ENCODE measurements at places on chromosomes 12 and 14.

DNA sequence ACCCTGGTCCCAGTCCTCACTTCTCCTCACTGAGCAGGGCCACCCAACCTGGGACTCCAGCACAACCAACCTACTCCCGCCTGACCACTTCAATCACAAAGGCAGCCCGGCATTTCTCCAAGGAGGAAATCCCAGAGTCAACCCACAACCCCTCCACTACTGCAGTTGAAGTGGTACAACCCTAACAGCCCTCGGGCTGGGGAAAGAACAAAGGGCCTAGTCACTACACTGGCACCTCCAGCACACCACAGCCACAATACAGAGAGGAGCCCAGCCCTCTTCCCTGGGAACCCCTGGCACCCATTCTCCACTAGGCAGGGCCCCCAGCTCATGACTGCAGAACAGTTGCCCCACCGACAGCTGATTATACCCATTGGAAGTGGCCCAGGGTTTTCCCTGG, 13.7 kb upstream of the OR5AU1 start:
- DNase-seq: no peak

DNA sequence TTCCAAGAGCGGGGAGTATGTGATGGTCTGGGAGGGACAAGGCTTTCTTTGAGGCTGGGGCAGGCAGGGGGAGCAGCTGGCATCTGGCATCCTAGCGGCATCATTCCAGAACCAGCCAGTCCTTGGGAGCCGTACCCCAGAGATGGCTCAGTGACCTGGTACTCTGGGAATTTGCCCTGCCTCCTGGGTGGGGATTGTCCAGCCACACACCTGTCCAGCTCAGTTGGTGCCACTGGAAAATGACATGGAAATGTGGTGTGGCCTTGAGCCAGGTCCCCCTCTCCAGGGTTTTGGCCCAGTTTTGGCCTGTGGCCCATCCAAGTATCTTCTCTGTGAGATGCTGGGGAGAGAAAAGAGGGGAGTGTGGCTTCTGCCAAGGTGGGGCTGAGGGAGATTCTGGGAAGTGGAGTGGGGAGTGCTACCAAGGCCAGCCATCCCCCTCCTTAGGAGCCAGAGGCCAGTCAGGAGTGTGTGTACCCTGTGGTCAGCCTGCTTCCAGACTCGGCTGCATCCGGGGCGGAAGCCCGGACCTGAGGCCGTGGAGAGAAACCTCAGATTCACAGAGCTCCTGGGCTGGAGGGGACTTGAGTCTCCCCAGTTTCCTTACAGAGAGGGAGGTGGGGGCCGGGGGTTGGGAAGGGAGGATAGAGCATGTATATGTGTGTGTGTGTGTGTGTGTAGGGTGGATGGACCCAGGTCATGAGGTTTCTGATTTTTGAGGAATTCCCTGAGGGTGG, 14.7 kb upstream of the KRT80 start:
- no peak for DNase-seq

DNA sequence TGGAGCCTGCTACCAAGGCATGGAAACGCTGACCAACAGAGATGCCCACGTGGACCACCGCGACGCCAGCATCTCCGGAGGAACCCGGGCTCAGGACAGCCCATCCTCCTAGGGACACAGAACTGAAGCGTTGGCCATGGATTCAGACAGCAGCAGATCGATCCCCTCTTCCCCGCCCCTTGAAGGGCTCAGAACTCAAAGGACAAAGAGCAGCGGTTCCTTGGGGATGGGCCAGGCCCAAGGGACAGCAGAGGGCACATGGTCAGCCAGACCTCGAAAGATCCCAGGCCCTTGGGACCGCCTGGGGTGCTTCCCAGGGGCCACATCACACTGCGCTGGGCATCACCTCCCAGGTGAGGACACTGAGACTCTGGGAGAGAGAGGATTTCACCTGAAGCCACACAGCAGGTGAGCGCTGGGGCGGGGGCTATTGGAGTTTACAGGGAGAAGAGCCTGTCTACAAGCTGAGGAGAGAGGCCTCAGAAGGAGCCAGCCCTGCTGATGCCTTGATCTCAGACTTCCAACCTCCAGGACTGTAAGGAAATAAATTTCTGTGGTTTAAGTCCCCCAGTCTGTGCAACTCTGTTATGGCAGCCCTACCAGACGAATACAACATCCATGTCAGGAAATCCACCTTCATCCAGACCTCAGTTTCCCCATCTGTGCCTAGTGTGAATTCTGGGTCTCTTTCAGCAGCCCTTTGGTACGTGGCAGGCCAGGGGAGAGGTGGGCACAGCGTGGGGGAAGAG, 49.4 kb downstream of the CCNK start:
- DNase-seq: no peak

GRCh38 chr14:61517911-61518384, 177.4 kb upstream of the HIF1A start:
- DNase-seq: no peak

DNA sequence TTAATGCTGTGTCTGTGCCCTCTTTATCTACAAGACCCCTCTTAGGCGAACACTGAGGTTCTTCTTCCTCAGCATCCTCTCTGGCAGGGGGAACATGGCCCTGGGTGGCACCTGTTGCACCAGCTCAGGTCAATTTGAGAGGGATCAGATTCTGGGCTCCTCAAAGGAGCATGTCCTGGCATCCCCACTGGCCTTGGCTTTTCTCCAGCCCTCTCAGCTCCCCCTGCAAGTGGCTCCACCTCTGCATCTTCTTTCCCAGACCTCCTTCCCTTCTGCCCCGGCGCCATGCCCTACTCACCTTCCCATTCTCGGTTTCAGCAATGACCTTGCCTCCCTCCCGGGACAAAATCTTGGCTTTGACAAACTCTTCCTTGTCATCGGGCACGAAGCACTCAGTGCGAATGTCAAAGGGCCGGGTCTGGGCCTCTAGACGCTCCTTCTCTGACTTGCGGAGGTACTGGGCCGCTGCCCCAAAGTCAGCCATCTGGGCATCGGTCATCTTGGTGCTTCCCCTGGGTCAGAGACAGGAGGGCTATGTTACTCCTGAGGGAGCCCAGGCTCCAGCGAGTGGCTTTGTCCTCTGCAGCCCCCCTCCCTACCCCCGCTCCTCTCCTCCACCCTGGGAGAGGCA, 1.2 kb downstream of the MYH6 start:
- no peak for DNase-seq

- no peak for DNase-seq
Measured at GRCh38 chr14:68677476-68677875, 115.4 kb downstream of the ZFP36L1 start.

- no peak for DNase-seq
Measured at GRCh38 chr14:86613786-86614185, 1083.8 kb downstream of the FLRT2 start.

- DNase-seq: no peak
Measured at GRCh38 chr12:3084742-3085141, 7.6 kb downstream of the TSPAN9 start.

- DNase-seq: no peak
Measured at GRCh38 chr12:108069651-108070165, 59.4 kb upstream of the WSCD2 start.

DNA sequence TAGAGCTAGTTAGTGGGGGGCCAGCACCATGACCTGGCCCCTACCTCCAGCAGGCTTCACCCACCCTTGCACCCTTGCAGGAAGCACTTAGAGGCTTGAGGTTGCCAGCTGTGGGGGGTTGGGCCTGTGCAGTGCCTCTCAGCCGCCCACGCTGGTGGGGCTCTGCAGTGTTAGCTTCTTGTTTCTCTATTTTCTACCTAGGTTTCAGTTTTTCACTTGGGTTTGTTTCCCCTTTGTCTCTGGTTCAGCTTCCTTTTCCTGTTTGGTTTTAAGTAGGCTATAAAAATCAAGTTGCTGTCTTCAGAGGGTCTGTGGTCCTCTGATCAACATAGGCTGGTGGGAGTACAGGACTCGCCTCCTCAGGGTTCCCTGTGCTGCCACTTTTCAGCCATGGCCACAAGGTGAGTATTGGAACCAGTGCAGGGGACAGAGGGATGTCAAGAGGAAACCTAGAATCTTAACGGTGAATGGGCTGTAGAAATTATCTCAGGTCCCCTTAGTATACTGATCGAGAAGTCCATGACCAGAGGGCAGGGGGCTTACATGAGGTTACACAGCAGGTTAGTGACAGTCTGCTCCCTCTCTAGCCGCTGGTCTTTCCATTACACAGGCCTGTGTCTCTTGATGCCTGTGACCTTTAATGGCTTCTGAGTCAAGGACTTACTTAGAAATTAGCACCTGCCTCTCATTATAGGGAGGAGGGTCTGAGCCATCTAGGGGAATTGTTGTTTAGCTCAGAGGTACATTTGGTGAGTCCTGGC, at the start of gene EVL:
Gene EVL (plus strand): TSS at position 312 of the 761 bp plus-strand sequence. CDS start 79 bp downstream, at position 391.
- DNase-seq: no peak

GRCh38 chr14:62117751-62118105, 355.5 kb downstream of the SNAPC1 start:
- DNase-seq: no peak

- no peak for DNase-seq
Measured at GRCh38 chr12:54358191-54358944, 5.9 kb downstream of the GPR84 start.

- no peak for DNase-seq
Measured at GRCh38 chr14:102424520-102424919, 61.8 kb downstream of the TECPR2 start.

- no peak for DNase-seq
Measured at GRCh38 chr12:113064395-113065125, 8.0 kb downstream of the DTX1 start.

GRCh38 chr14:77707355-77707723, 484 bp downstream of the ALKBH1 start:
- no peak for DNase-seq

- no peak for DNase-seq
Measured at GRCh38 chr14:81990312-81990761, 456.7 kb upstream of the SEL1L start.

DNA sequence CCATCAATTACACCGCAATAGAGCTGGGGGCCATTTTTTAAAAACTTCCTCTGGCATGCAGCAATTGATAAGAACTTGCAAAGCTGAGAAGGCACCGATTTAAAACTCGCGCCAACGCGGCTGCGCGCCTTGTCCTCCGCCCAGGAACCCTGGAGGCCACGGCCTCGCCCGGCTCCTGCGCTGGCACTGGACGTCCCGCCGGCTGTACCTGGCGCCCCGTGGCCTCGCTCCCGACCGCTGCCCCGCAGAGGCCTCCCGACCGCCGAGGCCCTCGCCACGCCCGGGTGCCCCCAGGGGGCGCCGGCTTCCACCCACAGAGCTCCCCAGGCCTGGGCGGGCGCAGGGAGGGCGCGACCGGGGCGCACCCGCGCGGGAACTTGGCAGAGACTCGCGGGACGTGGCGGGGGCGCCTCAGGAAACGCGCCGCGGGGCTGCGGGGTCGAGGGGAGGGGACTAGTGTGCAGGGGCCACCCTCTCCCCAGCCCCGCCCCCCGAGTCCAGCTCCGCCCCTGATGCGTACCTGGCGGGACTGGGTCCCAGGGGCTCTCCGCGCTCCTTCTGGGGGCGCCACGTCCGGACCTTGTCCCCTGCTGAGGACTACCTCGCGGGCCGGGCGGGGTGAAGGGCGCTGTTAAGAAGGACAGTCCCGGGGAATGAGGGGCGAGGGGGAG, 65.7 kb downstream of the TNFAIP2 start:
- no peak for DNase-seq

GRCh38 chr12:93448796-93449195, 7.0 kb upstream of the UBE2N start:
- no peak for DNase-seq

GRCh38 chr12:98332642-98333041, 182.7 kb upstream of the TMPO start:
- no peak for DNase-seq

- DNase-seq: no peak
Measured at GRCh38 chr12:83210933-83211332, 524.2 kb downstream of the TMTC2 start.

DNA sequence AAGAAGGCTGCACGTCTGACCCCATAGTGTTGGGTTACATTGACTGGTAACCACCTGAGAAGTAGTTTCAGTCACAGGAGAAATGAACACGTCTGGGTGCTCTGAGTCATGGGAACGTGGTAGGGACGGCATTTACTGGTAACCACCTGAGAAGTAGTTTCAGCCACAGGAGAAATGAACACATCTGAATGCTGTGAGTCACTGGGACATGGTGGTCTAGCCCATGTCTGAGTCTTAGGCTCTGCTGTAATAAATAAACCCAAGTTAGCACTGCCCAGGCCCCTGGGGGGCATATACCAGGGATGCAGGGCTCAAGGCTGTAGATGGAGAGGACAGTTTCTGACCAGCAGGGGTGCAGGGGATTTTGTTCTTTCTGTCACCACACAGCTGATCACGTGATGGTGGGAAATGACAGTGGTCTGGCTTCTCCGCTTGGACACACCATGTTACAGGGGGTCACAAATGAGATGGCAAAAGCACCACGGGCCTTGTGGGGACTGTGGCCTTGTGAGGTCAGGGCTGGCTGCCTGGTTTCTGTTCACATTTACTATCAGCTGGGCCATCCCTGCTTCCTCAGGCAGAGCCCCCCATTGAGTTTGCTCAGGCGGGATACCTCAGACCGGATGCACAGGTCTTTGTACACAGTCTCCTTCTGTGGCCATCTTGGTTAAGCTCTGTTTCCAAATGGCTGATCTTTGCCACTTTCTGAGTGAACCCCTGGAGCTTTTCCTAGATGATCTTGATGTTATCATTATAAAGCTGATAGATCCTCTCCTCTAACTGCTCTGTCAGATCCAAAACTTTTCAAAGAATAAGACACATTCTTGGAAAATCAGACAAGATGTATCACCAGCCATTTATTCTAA, 9.8 kb upstream of the C12orf42 start:
- no peak for DNase-seq

- DNase-seq: no peak
Measured at GRCh38 chr14:104970231-104971068, 7.7 kb downstream of the AHNAK2 start.

- no peak for DNase-seq
Measured at GRCh38 chr12:131990066-131990979, 40.6 kb downstream of the EP400 start.

GRCh38 chr14:68349900-68350629, 442.8 kb downstream of the ZFP36L1 start:
- DNase-seq: no peak

DNA sequence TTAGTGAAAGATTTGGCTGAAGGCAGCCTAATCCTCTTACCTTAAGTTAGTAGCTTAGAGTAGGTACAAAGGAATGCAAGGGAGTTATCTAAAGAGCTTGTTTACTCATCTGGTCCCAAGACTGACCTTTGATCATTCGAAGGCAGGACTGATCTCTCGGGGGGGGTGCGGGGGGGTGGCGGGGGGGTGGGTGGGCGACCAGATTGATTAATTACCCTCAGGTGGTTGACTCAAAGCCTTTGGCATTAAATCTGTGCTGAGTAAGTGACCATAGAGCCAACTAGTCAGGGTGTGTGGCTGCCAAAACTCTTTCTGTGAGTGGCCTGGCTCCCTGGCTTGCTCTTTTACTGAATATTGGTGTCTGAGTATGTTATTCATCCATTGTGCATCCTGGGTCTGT, 731.9 kb upstream of the FBXO33 start:
- no peak for DNase-seq

GRCh38 chr14:91337699-91338335, 79.8 kb downstream of the CCDC88C start:
- DNase-seq: no peak

DNA sequence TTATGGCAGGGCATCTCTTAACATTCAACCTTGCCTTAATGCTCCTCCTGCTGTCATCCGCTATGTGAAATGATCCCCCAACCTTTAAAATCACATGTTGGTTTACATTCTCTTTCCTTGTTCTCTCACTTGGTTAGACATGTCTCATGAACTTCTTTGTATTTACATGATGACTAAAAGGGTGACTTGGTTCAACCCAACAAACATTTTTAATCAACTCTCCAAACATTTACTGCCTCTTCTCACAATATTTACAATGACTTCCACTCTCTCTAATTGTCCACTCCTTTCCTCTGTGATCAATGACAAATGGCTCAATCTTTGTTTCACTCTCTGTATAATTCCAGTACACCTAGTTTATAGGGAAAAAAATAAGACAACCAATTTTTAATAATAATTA, 506.1 kb downstream of the NELL2 start:
- DNase-seq: no peak

GRCh38 chr14:56808110-56808382, 2.2 kb downstream of the OTX2 start:
- no peak for DNase-seq

All from stimulated activated CD4-positive, alpha-beta T cell treated with anti-CD3 and anti-CD28 coated beads, Interleukin-1b, Interleukin-23, amount 100 ng/mL, for 1 hour (primary cell).